Left cardiac atrium (tissue), 4 donors: ENCODE measurements at places on chromosomes 11 and 22. TPM values are rescaled to one million over a fixed set of nuclear protein-coding genes. Genes with fewer than 3 reads are reported as not detected.

AQP11 gene
- total RNA-seq = 0.73 TPM

DNA sequence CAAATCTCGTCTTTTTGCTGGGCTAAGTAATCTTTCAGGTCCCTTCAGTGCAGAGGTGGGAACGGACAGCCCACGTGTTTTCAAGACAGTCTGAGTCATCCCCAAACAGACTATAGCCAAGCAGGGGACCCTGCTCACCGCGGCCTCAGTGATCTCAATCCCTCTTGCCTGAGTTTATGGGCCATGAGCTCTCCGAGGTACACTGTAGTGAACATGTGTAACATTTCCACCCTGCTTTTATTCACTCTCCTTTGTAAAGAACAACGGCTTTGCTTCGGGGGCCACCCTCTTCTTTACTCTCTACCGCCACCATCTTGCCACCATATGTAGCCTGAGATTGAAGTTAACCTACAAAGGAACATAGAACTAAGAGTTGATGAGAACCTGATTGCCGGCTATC lies 11.5 kb upstream of the KCTD14 start:
- no peak for DNase-seq

- no peak for DNase-seq
These were observed 107.0 kb upstream of the SESN3 start for GRCh38 chr11:95337972-95338429.

SULT4A1 gene
- total RNA-seq = 0.63 TPM

GRCh38 chr11:44681698-44682097 lies 45.1 kb upstream of the TSPAN18 start:
- no peak for DNase-seq

CHADL gene
- total RNA-seq = 14.4 TPM

- peak; percentile 68 for DNase-seq
These were observed 87.0 kb upstream of the BLID start for GRCh38 chr11:122202951-122203456.

NPAS4 gene
- total RNA-seq = 0.18 TPM

DNA sequence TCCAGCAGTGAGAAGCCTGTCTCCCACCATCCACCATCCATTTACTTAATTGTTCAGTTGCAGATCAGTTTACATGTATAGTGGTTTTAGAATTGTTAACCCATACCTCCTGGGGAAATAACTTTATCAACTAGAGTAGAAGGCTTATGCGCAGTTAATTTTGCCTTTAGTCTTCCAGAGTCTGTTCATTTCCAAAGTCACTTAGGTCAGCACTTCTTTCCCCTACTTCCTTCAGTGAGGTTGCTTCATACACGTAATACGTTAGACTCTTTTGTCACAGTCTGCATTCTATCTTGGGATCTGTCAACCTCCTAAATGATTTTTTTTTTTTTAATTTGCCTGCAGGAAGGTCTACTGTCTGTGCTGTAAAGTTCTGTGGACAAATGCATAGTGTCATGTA lies 495.6 kb upstream of the ISX start:
- no peak for DNase-seq

GRCh38 chr11:42770444-42771065 lies 541.2 kb upstream of the API5 start:
- DNase-seq = no peak

DNA sequence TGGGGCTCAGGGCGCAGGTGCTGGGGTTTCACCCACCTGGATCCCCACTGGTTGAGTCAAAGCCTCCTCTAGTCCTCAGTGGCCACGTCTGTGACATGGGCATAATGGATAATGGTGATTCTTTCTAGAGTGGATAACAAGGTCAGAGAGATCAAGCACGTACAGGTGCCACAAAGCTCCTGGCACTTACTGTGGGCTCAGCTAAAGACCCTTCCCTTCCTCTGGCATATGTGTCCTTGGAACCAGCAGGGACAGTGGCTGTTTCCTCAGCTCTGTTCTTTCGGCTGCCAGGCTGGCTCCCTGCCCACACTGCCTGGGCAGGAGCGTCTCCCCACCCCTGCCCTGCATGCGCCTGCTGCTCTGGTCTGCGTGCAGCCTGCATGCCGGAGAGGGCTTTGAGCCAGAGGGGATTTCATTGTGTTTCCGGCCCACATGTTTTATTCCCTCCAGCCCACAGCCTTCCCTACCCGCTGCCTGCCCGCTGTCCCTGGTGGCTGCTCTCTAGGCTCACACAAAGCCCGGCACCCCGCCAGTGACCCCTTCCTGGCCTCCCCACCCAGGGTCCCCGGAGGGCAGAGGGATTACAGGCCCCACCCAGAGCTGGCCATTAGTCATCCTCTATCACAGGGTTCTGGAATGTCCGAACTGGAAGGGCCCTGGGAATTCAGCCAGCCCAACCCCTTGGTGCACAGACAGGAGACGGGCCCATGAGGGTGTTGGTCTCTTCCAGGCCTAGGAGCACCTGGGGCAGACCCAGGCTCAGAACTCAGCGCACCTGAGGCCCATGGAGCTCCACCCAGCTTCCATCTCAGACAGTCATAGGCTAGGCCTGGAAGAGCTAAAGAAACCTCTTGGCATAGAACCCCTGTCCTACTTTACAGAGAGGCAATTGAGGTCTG lies 55.3 kb upstream of the GCAT start:
- peak; percentile 96 for DNase-seq

GRCh38 chr22:48748860-48749554 lies 1078.7 kb downstream of the BRD1 start:
- no peak for DNase-seq

DNA sequence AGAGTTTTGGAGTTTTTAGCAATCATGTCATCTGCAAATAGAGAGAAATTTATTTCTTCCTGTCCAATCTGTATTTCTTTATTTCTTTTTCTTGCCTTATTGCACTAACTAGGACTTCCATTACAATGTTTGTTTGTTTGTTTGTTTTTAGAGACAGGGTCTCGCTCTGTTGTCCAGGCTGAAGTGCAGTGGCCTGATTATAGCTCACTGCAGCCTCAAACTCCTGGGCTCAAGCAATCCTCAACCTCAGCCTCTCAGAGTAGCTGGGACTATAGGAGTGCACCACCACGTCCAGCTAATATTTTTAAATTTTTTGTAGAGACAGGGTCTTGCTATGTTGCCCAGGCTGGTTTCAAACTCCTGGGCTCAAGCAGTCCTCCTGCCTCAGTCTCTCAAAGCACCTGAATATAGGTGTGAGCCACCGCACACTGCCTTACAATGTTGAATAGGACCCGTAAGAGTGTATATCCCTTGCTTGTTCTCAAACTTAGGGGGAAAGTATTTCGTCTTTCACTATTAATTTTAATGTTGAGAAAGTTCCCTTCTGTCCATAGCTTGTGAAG lies 29.6 kb upstream of the MAPK1 start:
- no peak for DNase-seq

CD6 gene
- total RNA-seq = 1.2 TPM

DNA sequence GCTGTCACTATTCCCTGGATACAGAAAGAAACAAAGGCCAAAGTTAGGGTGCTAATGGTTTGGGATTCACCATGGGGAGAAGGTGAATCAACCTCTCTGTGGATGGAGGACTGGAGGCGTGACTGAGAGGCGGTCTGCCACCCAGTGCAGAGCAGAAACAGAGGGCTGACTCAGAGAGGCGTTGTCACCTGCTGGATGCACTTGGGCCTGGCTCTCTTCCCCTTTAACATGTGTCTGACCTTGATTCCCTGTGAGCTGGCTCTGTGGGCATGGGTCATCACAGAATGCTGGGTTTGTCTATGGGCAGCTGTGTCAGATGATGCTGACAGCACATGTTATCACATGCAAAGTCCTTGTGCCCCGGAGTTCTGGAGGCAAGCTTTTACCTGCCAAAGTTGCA lies 75.9 kb downstream of the LDLRAD3 start:
- DNase-seq = no peak

BAIAP2L2 gene
- 0.63 TPM for total RNA-seq

DNA sequence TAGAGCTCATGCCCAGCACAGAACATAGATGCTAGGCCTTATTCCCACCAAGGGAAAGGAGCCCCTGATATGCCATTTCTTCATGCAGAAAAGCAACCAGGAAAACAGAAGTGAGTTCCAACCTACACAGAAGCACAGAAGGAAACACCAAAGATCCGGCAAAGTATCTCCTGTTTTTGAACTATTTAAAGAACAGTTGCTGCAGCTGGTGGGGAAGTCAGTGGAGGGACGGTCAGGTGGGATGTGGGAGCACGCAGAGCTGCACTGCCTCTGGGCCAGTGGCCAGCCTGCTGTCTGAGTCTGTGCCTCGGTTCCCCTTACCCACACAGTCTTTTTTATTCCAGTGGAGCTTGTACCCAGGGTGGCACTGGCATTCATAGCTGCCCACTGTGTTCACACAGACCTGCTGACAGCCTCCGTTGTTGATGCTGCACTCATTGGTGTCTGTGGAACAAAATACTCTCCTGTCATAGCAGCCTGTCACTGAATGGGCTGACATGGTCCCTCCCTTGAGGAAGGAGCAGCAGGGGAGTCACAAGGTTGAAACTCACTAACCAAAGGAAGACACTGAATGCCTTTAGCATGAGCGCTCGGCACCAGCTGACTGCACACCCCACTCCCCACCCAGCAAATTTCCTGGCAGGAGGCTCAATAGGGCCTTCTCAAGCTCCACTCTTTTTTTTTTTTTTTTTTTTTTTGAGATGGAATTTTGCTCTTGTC lies 37.9 kb downstream of the SCUBE2 start:
- DNase-seq = no peak

DNA sequence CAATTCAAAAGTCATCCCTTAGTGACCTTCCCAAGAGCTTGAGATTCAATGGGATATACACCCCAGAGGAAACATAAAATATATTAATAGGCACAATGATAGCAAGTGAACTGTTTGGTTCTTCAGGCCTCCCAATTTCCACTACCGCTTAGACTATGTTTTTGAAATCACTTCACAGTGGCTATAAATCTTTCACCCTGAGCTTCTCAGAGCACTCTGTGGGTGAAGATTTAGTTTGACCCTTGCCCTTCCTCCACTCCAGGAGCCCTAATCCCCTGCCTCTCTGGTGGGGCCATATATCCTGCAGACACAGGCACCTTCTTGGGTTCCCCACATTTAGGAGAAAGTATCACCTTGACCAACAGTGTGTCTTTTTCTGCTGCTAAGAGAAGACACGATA lies 186.9 kb upstream of the PITPNB start:
- DNase-seq = no peak

- no peak for DNase-seq
These were observed 114.8 kb downstream of the C11orf58 start for GRCh38 chr11:16853266-16853665.

DNA sequence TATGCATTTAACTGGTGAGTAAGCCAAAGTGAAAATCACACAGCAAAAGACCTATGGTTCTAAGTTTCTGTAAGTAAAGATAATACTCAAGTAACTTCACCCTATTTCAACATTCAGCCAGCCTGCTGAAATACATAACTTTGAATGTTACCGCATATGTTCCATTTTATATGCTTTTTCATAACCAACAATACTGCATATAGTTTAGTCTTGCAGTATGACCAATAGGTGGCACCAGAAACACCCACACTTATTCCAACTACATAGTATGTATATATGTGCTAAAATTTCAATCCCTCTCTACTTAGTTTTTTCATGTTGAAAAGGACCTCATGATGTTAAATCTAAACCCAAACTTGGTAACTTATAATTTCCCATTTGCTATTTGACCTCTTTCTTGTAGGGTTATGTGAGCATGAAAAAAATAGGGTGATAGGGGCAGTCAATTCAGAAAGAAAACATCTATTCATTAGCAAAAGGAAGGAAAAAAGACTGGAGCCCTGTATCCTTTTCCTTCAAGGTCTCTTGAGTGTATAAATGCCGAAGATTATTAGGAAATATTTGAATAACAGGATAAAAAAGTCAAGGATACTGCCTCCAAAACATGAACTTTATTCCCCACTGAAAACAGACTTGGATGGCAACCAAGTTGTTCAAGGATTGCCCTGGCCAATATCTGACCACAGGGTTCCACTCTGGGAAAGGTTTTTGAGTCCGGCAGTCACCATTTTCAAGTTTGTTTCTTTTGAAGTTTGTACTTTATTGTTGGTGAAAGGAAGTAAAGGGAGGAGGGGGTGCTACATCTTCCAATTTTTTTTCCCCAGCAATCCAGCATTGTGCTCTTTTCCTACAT lies 23.8 kb upstream of the FZD4 start:
- DNase-seq = no peak

GRCh38 chr11:19294444-19294843 lies 53.7 kb upstream of the E2F8 start:
- DNase-seq = no peak

GRCh38 chr11:33005175-33005574 lies 10.5 kb upstream of the DEPDC7 start:
- DNase-seq = no peak

NOX4 gene
- total RNA-seq = 5.2 TPM

OR51L1 gene
- not detected for total RNA-seq

CNIH2 gene
- not detected for total RNA-seq
